ENCODE measurements at places on chromosomes 2 and 18. TPM values are rescaled to one million over a fixed set of nuclear protein-coding genes. Genes with fewer than 3 reads are reported as not detected.
A peak's percentile ranks its signal among the peaks of the same experiment; 100 is the strongest.

DNA sequence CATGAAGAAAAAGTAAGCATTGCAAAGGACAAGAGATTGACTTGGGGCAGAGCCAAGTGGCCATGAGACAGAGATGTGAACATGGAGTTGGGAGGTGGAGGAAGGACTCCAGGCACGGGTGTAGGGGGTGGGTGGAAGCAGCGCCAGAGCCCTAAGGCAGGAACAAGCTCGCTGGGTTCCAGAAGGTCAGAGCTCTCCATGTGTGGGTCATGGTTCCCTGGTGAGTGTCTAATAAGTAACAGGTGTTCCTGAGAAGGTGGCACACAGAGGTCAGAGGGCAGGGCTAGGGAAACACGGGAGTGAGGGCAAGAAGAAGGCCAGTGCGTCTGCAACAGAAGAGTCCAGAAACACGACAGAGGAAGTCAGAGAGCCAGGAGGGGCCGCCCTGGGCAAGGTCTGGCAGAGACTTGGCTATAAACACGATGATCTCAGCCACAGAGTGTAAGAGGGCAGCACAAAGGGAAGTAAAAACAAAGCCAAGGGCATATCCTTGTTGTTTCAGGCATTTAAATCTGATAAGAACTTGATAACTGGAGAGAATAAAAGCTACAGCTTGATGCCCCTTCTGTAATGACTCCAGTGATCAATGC, 260.8 kb downstream of the TGIF1 start:
- peak; percentile 17 for DNase-seq

DNA sequence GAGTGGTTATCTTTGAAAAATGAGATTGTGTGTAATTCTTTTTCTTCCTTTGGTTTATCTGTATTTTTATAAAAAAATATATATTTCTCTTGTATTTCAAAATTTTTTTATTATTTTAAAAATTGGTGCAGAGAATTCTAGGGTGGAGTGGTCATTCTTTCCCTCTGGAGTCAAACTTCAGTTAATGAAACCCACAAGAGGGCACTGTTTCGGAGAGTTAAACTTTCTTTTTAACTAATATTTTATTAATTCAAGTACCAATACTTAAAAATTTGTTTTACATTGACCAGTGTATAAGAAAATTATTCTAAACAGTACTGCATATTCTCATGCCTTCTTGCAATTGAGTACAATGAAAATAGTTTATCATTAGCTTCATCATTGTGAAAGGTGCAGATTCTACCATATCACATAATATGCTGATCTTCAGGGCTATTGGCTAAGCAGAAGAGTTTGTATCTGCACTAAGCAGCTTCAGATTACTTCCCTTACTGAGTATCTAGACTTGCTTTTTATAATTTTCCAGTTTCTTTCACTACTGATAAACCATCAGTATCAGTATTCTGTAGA, 50.1 kb downstream of the HS1BP3 start:
- no peak for DNase-seq

DNA sequence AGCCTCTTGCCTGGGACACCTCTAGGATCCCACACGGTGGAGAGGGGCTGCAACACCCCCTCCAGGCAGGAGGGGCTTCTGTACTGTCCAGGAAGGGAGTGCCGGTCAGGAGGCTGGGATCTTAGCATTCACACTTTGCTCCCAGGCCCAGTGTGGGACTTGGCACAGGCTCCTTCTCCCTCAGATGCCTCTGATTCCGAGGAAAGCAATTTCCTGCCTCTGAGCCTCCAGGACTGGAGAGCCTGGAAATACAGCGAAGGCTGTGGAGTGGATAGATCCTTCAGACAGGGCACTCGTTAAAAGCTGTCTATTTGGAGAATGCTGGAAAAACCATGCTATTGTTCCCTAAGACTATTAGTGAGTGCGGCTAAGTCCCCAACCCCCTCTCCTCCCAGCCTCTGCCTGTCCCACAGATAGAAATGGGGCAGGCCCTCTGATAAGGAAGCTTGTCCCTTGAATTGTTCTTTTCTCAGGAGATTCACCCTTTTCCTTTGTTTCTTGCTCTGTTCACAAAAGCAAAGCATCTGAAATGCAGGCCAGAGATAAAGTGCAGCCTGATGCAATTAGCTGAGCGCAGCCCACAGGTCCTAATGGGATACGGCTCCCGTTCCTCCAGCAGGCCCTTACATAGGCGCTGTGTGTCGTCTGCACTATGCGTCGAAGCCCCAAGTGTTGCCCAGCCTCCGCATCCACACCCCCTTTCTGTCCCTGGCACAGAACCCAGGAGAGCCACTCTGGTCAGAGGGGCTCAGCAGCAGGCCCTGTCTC, 252.2 kb downstream of the KLHL29 start:
- DNase-seq: peak; percentile 86

DNA sequence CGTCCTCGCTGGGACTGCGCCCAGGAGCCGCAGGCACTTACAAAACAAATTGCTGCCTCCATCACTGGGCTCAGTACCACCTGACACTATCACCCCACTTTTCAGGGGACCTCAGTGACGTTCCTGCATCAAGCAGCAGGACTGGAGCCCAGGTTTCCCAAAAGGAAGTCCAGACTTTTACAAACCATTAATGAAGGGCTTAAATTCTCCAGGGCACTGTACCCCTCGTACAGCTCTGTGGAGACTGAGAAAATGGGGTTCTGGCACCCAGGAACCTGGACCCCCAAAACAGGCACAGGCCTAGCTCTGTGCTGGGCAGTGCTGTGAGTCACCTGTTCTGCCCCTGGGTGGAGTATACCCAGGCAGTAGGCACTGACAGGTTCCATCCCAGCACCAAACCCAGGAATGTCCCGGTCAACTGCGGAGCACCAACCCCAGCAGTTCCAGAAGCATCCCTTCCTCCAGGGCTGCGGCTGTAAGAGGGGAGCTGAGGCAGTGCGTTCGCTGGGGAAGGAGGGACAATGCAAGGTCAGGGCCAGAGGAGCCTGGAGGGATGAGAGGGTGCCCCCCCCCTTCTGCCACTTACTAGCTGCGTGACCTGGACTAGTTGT, 24.6 kb upstream of the NOTO start:
- no peak for DNase-seq

DNA sequence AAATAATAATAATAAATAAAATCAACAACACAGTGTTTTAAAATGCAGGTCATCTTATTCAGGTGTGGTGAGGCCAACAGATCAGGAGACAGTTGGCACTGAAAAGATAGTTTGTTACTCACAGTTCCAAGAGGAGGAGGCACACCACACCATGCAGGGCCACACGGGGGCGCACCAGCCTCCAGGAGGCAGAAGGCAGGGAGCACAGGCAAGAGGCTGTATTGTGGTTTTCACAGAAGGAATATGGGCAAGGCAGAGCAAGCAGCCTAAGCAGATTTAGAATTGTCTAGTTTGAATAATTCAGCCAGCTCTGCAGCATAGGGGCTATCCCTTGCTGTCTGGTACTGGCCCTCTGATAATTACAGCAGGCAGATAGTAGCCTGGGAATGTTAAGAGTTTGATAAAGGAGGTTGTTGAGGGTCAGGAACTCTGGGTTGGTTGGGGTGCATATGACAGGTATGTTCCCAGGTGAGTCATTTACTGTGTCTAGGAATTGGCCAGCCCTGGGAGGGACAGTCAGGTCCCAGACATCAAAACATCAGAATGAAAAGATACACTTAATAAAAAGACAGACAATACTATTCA, 31.3 kb downstream of the KIAA2012 start:
- DNase-seq: peak; percentile 66

DNA sequence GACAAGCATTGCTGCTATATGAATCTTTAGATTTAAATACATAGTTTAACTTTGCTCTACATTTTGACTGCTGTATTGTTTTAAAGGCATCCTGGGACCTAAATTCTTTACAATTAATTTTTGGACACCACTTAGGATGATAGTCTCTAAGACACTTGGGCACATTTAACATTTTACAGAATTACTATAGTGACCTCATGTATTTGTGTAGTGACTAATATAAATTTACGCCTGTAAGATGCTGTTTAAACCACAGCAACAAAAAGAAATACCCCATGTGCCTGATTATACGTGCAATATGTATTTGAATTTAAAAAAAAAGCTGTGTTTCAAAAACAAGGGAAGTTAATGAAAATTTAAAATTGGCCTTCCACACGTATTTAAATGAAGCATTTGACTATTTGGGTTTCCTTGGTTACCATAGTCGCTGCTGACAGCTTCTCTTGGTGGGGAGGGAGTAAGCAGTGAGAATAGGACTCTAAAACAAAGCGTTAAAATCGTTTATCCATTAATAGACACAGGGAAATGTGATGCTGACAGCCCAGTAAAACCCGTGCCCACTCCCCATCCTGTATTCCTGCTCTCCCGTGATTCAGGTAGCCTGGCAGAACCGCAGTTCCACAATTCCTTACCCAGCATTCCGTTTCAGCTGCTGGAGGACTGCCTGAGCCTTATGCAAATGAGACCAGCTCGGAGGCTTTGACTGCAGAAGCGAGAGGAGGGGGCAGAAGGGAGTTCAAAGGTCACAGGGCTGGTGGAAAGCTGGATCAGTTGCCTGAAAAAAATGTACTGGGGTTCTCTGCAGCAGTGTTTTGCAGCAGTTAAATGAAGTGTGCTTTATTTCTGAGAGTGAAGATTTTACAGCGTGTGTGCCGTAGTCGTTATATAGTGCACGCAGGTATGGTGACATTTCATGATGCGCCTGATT, 104.3 kb downstream of the CSRNP3 start:
- DNase-seq: peak; percentile 63

DNA sequence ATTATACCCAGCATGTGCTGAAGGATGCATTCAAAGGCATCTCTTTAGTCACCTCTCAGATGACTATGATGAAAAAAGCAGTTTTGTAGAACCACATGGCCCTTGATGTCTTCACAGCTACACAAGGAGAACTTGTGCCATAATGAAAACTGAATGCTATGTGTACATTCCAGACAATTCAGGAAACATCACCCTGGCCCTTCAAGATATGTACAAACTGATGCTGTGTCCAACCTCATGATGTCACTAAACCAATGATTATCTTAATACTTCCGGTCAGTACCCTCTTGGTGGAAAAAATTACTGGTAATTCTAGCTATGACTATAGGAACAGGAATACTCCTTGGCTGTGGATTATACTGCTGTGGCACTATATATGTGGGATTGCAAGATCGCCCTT, 20.0 kb downstream of the DUSP11 start:
- DNase-seq: peak; percentile 22

DNA sequence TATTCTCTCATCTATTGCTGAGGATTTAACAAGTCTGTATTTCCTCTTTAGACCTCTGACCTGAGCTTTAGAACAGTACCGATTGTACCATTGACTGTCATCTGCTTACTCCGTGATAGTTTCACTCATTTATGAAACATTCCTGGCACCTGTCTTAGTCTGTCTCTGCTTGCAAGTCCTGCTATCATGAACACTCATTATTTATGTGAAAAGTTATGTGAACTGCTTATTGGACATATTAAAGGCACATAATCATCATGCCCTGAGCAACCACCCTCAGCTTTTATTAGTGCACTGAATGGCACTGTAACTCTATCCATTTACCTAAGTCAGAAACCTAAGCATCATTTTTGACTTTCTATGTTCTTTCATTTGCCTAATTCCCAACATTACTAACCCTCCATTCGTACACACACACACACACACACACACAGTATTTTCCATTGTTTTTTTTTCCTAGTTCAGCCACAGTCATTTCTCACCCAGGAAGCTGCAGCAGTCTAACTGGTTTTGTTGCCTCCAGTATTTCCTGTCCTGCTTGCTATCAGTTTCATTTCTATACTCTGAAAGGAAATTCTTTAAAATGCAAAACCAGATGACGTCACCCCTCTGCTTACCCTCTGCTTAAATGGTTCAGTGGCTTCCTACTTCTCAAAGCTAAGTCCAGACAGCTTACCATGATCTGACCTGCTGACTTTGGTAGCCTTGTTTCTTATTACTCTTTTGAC, 146.1 kb downstream of the HAUS1 start:
- peak; percentile 72 for DNase-seq

DNA sequence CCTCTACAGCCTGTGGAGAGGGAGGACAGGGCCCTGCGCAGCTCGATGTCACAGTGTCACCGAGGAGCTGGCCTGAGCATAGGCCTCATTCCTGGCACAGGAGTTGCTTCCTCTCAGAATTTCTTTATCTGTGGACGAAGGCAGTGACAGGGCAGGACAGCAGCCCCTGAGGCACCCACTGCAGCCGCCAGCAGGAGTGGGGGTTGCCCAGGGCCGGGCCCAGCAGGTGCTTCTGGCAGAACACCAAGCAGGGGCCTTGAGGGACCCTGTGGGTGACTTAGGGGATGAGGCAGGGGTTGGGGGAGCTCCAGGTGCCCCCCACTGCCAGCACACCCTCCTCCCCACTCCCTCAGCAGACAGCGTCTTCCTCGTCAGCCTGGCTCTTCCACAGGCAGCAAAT, 290.0 kb downstream of the PHLPP1 start:
- DNase-seq: no peak

GRCh38 chr2:239343946-239344856, 56.6 kb downstream of the HDAC4 start:
- DNase-seq: peak; percentile 16

- DNase-seq: no peak
Observed at GRCh38 chr2:127188797-127189196, 31.3 kb downstream of the CYP27C1 start.

- peak; percentile 44 for DNase-seq
Observed at GRCh38 chr2:54473851-54474250, 17.7 kb downstream of the SPTBN1 start.

GRCh38 chr2:108877506-108877905, 90.9 kb downstream of the CCDC138 start:
- no peak for DNase-seq

DNA sequence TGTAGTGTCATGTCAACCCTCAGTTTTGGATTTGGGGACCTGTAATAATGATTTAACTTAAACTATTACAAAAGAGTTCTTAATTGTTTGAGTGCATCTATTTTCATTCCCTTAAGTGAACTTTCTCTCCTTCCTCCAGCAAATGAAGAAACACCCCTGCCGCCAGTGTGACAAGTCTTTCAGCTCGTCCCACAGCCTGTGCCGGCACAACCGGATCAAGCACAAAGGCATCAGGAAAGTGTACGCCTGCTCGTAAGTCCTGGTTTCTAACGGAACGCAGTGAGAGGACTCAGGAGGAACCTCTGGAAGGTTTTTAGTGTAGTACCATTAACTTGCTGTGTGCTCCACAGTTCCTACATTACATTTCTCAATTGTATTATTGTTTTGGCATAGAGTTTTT, 114.2 kb downstream of the ZNF532 start:
- DNase-seq: no peak

DNA sequence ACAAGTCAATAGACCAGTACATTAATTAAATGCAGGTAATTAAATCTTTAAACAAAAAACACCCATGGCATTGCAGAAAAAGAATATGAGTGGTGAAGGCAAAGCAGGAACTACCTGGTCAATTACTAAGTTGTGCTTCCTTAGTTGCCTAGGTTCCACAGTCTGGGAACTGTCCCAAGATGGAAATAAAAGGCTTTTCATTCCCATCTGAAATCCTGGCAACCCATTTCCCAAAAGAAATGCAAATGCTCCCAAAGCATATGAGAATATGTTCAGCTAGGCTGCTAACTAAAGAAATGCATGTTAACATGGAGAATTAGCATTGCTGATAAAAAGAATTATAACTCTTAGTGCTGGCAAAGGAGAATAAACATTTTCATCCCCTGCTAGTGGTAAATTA, 177.8 kb downstream of the TMEM163 start:
- no peak for DNase-seq

GRCh38 chr2:136236019-136236418, 118.1 kb upstream of the CXCR4 start:
- DNase-seq: peak; percentile 94

FEZ2 gene
- 59.7 TPM for polyA plus RNA-seq

RFTN2 gene
- polyA plus RNA-seq: 0.73 TPM

FAM161A gene
- 0.84 TPM for polyA plus RNA-seq

NEURL3 gene
- polyA plus RNA-seq: not detected

AP1S3 gene
- polyA plus RNA-seq: 2.9 TPM

AMER3 gene
- polyA plus RNA-seq: not detected

C1GALT1C1L gene
- 1.9 TPM for polyA plus RNA-seq

FBXO36 gene
- 5.0 TPM for polyA plus RNA-seq

CCL20 gene
- not detected for polyA plus RNA-seq

CYTIP gene
- polyA plus RNA-seq: 0.17 TPM

Data from fibroblast of lung (primary cell).